PC-3 (cell line): ENCODE measurements at places on chromosomes 3 and 15. TPM values are rescaled to one million over a fixed set of nuclear protein-coding genes. Genes with fewer than 3 reads are reported as not detected.

KIF7 gene
- 18.8 and 27.2 TPM in 2 replicates for total RNA-seq

SUSD5 gene
- not detected in 2 replicates for total RNA-seq

TCTA gene
- total RNA-seq = 23.7 and 25.4 TPM in 2 replicates

FYCO1 gene
- total RNA-seq = 15.4 and 16.9 TPM in 2 replicates

GATA2 gene
- total RNA-seq = 26.8 and 32.4 TPM in 2 replicates

CLDN18 gene
- not detected in 2 replicates for total RNA-seq

GOLGA8G gene
- total RNA-seq = not detected in 2 replicates

ALDH1L1 gene
- total RNA-seq = not detected in 2 replicates

BMF gene
- 0.95 and 5.2 TPM in 2 replicates for total RNA-seq

AGBL1 gene
- not detected in 2 replicates for total RNA-seq

ELP6 gene
- total RNA-seq = 64.5 and 97.9 TPM in 2 replicates

GNB4 gene
- total RNA-seq = 5.2 and 6.3 TPM in 2 replicates
